ENCODE measurements at places on chromosomes 1 and 21. TPM values are rescaled to one million over a fixed set of nuclear protein-coding genes. Genes with fewer than 3 reads are reported as not detected.

Gene GCSAML
- not detected for total RNA-seq

Gene PTCH2
- 0.76 TPM for total RNA-seq

Gene SELL
- 12.1 TPM for total RNA-seq

Gene WNT3A
- total RNA-seq = not detected

Gene PPCS
- 67.8 TPM for total RNA-seq

Gene JUN
- 89.3 TPM for total RNA-seq

Gene HYI
- total RNA-seq = 67.4 TPM

Gene RXFP4
- total RNA-seq = not detected

Gene GNAI3
- total RNA-seq = 6.5 TPM

Gene CFHR4
- total RNA-seq = not detected

Gene OR10R2
- not detected for total RNA-seq

Gene A3GALT2
- not detected for total RNA-seq

Gene OR2L3
- not detected for total RNA-seq

Gene BCL2L15
- total RNA-seq = 16.8 TPM

Gene ANKRD45
- not detected for total RNA-seq

Gene OR2AK2
- not detected for total RNA-seq

Gene SYCP1
- total RNA-seq = not detected

Gene ZNF695
- 19.6 TPM for total RNA-seq
